Suprapubic skin (tissue), 4 donors: ENCODE measurements at places on chromosomes 5 and 9.

GRCh38 chr9:87035879-87036278, 88.6 kb upstream of the GAS1 start:
- no peak for DNase-seq

DNA sequence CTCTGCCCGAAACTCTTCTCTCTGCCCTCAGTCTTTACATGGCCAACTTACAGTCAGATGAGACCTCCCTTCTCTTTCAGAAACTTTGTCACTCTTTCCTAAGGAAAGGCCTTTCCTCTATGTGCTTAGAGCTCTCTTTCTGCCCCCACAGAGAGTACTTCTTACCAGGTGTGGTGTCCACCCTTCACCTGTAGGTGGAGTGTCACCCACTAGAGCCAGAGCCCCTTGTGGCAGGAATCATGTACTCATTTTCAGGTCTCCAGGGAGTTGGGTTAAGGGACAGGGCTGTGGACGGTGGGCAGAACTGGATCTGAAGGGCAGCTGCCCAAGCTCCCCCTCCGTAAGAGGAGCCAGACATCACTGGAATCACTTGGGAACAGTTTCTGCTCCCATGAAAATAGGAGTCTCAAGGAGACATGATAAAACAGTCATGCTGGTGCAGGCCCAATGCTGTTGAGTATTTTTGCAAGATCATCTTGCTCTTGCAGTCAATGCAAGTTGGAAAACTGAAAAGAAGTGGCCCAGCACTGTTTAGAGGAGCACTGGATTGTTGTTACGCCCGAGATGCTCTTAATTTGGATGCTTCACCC, 436.7 kb downstream of the ZSWIM6 start:
- no peak for DNase-seq

- no peak for DNase-seq
These were observed 16.7 kb downstream of the NXNL2 start for GRCh38 chr9:88551546-88552137.

DNA sequence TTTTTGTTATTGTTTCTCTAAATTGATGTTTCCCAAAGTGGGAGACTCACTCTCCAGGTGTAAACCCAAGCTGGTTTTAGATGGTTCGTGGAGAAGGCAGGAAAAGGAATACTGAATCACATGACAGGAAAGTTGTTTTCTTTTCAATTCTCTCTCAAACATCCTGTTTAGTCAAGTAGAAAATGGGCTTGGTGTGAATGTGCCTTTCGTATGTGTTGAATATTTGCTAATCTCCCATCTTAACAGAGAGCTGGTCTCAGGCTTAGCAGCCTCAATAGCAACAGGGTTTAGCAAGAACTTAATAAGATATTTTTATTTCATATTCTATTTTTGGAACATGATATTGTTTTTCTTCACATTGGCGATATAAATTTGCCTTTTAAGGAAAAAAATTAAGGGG, 119.7 kb downstream of the INSYN2B start:
- no peak for DNase-seq

DNA sequence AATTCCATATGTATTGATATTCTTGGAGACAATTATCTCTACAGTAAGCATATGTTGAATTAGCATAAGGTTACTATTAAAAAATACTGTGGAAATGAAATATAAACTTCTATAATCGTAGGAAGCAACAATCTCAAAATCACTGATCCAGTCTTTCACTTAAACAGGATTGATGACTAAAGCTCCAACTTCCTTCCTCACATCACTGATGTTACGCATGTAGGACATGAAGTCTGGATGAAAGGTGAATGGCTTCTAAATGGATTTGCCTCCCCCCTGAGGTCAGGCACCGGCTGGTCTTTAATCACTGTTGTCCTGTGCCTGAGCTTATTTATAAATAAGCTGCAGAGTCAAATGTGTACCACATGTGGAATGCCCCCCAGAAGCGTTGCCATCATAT, 157.1 kb upstream of the NFIB start:
- no peak for DNase-seq

DNA sequence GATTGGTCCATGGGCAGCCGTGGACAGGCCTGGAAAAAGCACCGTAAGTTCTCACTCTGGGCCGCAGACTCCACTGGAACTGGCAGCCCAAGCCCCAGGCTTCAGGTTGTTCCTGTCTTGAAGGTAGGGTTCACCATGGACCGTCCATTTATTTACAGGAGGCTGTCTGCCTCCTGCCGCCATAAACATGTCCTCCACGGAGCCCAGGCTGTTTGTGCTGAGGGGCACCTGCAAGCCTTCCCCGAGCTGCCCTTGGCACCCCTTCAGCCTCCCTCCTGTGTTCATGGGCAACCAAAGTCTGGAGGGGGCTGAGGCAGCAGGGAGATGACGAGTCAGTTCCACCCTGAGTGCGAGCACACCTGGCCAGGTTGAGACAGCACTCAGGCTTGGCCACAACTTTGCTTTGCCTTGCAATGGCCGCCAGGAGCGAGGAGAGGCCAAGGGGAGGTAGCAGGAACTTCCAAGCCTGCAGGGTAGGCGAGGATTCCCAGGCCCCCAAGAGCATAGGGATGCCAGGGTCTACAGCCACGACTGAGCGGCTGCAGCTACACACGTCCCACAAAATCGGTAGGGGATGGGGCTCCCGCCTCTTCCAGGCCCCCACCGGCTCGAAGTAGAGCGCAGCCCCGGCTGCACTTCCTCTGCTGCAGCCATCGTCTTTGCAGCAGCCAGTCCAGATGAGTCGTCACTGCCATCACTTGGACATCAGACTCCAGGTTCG, 1625.6 kb upstream of the ACO1 start:
- no peak for DNase-seq

DNA sequence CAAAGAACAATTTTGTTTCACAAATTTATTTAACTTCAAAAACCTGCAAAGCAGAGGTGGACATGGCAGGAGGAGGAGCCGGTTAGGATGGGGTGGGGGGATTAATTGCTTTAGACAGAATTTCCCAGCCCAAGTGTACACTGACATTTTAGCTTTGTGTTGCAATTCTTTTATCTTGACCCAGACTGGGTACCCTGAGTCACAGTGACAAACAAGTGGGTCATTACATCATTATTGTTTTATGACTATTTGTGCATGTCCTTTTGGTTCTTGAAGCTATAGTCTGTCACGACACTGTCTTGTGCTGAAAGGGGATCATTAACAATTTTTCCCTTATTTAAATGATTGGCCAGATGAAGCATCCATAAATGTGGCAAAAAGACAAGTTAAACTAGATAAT, 84.5 kb upstream of the VCAN start:
- no peak for DNase-seq

DNA sequence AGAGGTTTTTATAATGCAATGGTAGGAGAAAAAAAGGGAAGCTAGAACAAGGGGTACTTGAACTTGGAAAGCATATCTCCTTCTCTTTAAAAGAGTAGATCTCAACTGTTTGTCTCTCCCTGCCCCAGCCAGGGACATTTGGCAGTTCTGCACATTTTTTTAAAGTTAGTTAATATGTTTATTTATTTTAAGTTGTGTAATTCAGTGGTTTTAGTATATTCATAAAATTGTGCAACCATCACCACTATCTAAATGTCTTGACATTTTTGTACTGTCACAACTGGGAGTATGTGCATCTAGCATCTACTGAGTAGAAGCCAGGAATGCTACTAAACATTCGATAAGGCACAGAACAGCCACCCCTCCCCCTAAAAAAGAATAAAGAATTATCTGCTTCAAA, 103.5 kb upstream of the DPYSL3 start:
- DNase-seq, result no peak

DNA sequence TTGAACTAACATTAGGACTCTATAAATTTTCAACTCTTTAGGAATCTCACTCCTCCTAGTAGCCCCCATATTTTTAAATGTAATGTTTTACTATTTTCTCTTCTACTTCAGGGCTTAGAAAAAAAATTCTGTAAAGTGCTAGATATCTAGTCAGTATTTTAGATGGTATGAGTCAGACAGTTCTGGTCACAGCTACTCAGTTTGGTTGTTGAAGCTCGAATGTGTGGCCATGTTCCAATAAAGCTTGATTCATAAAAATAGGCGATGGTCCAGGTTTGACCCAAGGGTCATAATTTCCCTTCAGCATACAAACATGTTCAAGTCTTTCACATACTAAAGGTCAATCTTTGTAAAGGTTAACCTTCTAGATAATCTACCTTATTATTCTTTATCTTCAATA, 566.0 kb upstream of the CDH18 start:
- DNase-seq, result no peak

GRCh38 chr5:34604119-34604675, 51.9 kb upstream of the RAI14 start:
- DNase-seq, result no peak

DNA sequence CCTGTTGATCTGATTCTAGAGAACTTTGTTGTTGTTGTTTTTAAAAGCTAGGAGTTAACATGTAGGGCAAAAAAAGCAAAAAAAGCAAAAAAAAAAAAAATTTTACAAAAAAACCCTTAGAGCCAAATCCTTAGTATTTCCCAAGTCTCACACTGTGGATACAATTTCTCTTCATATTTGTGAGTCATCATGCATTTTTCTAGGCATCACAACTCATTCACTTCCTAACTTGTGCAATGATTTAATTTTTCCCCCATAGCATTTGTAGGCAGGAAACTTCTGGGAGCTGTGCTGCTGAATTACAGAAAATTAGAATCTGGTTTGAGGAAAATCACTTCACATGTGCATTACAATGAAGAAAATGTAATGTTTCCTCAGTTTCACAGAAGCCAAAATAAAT, 91.9 kb downstream of the MARCHF3 start:
- no peak for DNase-seq

- no peak for DNase-seq
These were observed 59.5 kb downstream of the RORB start for GRCh38 chr9:74556685-74557084.

- DNase-seq, result no peak
These were observed 198.9 kb upstream of the SGCD start for GRCh38 chr5:156128026-156128425.

DNA sequence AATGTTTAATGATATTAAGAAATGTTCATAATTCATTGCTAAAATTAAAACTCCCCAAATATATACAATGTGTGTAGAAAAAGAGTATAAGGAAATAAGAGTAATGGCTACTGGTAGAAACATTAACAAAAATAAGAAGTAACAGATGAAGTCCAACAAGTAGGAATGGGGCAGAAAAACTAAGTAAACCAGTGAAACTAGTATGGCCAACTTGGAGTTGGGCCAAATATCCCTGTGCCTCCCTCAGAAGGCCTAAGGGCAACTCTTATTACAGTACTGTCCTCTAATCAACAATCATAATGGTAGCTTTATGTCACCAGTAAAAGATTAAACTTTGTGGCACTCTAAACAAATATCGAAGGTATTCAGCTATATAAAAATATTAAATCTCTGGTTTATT, 93.5 kb downstream of the SSBP2 start:
- DNase-seq, result no peak

- no peak for DNase-seq
These were observed 50.5 kb downstream of the RALGPS1 start for GRCh38 chr9:126965077-126965476.

- DNase-seq, result no peak
These were observed 218.2 kb downstream of the GADD45G start for GRCh38 chr9:89822996-89823395.

DNA sequence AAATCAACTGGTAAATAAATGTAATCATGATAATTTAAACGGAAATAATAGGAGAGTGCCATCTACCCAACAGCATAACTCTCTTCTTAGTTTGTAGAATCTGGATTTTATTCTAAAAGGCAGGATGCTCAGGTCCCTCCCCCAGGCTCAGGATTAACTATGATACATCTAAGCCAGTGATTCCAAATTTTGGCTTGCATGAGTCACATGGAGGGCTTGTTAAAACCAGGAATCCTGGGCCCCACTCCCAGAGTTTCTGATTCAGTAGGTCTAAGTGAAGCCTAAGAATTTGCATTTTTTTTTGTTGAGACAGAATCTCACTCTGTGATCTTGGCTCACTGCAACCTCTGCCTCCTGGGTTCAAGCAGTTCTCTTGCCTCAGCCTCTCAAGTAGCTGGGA, 62.3 kb upstream of the ZFR start:
- no peak for DNase-seq

DNA sequence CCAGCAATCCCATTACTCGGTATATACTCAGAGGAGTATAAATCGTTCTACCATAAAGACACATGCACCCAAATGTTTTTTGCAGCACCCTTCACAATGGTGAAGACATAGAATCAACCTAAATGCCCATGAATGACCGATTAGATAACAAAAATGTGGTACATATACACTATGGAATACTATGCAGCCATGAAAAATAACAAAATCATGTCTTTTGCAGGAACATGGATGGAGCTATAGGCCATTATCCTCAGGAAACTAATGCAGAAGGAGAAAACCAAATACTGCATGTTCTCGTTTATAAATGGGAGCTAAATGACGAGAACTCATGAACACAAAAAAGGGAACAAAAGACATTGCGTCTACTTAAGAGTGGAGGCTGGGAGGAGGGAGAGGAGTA, 114.5 kb downstream of the HTR4 start:
- no peak for DNase-seq

DNA sequence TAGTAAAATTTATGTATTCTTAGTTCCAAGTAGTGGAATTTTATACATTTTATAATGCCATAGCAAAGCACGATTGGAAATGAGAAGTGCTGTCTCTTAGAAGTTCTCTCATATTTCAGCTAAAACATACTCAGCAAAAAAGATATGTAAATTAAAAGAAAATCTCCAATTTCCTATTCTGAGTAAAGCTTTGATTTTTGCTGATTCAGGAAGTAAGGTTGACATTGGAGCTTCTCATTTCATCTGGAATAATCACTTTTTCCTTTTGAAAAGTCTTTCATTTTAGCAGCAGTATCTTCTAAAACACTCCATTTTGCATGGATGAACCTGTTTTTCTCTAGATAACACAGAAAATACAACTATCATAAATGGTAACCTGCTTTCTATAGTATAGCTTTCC, 121.0 kb downstream of the ZCCHC7 start:
- DNase-seq, result no peak

DNA sequence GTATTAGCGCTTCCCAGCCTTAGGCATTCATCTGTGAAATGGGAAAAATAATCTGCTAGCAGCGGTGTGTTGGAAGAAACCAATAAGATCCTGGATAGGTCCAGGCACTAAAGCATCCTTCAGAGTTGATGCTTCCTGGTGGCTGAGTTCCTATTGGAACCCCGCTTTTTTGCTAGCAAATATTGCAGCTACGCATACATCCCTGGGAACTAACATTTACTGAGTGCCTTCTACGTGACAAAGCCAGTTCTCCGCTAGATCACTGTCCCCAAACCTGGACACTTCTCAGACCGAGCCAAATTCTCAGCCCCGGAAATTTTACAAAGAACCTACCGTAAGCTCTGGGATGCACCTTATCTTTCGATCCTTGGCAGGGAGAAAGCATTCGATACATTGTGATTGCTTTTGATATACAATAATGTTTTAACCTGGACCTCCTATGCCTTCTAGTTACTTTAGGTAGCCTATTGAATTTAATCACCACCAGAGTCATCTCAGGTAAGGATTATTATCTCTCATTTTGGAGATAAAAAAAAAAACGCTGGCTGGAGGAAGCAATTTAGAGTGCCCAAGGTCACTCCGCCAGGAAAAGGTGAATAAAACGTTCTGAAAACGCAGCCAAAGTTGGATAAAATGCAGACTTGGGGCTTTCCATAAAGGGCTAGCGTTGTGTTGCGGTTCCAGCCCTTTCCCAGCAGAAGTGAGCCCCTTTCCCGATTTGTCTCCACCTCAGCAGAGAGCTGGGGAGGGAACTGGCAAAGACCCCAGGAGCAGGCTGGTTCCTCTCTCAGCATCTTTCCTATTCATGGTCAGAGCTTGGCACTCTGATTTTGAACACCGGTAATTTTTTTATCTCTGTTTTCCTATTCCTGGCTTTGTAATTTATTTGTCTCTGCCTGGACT, 2.6 kb upstream of the MSX2 start:
- DNase-seq, result no peak

GRCh38 chr5:40685976-40686486, 6.3 kb downstream of the PTGER4 start:
- no peak for DNase-seq

GRCh38 chr5:60365001-60365400, 335.0 kb downstream of the DEPDC1B start:
- no peak for DNase-seq
